Activated CD4-positive, alpha-beta T cell treated with anti-CD3 and anti-CD28 coated beads, Interleukin-2, amount 10 ng/mL, durations not matched to agents 7 days and 5 days (primary cell): ENCODE measurements at places on chromosomes 5 and 9. TPM values are rescaled to one million over a fixed set of nuclear protein-coding genes. Genes with fewer than 3 reads are reported as not detected.
A peak's percentile ranks its signal among the peaks of the same experiment; 100 is the strongest.

The NNT gene
- total RNA-seq: 108 TPM

The IFNA2 gene
- not detected for total RNA-seq

The NDUFA8 gene
- 35.9 TPM for total RNA-seq

- no peak overlapping the region for H3K27ac ChIP-seq
- no peaks in the 10 kb centered on the region for H3K4me1 ChIP-seq
Measured at GRCh38 chr5:82765765-82766164, 311.4 kb downstream of the TMEM167A start.

- peaks cover 16% of the 10 kb centered on the region for H3K36me3 ChIP-seq
- peaks cover 37% of the 10 kb centered on the region for H3K4me1 ChIP-seq
- no peak overlapping the region for H3K4me3 ChIP-seq
Measured at GRCh38 chr9:131240047-131240921, 36.0 kb downstream of the FAM78A start.

DNA sequence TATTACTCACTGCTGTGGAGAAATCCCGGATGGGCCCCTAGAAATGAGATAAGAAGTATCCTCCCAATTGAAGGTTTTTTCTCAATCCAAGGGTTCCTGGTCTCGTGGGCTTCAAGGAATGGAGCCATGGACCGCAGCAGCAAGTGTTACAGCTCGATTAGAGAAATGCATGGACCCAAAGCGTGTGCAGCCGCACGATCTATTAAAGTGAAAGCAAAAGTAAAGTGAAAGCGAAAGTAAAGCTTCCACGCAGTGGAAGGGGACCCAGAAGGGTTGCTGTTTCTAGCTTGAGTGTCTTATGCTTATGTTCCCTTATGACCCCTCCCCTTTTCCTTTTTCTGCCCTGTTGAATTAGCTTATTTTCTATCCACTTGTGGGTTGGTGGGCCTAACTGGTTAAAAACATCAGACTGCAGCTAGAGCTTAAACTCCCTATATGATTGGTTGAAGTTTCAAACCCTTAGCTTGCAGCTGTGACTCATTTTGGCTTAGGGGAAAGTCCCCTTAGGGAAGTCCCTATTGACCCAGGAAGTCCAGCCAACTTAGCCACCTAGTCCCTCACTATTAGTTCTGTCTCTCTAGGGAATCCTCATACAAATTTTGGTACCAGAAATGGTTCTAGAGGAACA lies 1111.8 kb downstream of the TAF11L14 start:
- DNase-seq: peak; percentile 59
- H3K36me3 ChIP-seq: peaks cover 17% of the 10 kb centered on the region
- peak overlapping the region; percentile 89 for H3K4me3 ChIP-seq
- H3K27me3 ChIP-seq: no peaks in the 10 kb centered on the region
- peaks cover 49% of the 10 kb centered on the region for H3K4me1 ChIP-seq
- H3K27ac ChIP-seq: peak overlapping the region; percentile 97

DNA sequence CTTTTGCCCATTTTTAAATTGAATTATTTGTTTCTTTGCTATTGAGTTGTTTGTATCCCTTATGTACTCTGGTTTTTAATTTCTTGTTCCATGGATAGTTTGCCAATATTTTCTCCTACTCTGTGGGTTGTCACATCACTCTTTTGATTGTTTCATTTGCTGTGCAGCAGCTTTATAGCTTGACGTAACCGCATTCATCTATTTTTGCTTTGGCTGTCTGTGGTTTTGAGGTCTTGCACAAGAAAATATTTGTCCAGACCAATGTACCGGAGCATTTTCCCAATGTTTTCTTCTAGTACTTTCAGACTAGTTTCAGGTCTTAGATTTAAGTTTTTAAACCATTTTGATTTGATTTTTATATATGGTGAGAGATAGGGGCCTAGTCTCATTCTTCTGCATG lies 36.2 kb upstream of the ZNF366 start:
- H3K27ac ChIP-seq: no peak overlapping the region
- peaks cover 20% of the 10 kb centered on the region for H3K27me3 ChIP-seq
- H3K36me3 ChIP-seq: no peaks in the 10 kb centered on the region
- DNase-seq: no peak

DNA sequence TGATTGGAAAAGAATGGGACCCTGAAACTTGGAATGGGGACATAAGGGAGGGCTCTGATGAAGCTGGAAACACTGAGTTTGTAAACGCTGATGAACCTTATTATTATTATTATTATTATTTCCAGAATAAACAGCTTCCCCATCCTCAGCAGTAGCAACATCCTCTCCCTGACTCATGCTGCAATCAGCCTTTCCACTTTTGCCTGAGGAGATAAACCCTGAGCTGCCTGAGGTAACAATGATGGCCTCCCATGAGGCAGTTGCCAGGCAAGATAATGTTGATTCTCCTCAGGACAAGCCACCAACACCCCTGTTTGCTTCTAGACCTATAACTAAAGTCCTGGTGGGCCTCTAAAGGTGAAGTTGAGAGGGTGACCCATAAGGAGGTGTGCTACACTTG lies 139.2 kb upstream of the ATP10B start:
- H3K4me3 ChIP-seq: no peak overlapping the region
- DNase-seq: no peak
- no peaks in the 10 kb centered on the region for H3K27me3 ChIP-seq
- no peak overlapping the region for H3K27ac ChIP-seq

- DNase-seq: no peak
- H3K4me3 ChIP-seq: no peak overlapping the region
- no peaks in the 10 kb centered on the region for H3K27me3 ChIP-seq
- H3K27ac ChIP-seq: no peak overlapping the region
Measured at GRCh38 chr5:17278931-17279330, 61.5 kb downstream of the BASP1 start.

DNA sequence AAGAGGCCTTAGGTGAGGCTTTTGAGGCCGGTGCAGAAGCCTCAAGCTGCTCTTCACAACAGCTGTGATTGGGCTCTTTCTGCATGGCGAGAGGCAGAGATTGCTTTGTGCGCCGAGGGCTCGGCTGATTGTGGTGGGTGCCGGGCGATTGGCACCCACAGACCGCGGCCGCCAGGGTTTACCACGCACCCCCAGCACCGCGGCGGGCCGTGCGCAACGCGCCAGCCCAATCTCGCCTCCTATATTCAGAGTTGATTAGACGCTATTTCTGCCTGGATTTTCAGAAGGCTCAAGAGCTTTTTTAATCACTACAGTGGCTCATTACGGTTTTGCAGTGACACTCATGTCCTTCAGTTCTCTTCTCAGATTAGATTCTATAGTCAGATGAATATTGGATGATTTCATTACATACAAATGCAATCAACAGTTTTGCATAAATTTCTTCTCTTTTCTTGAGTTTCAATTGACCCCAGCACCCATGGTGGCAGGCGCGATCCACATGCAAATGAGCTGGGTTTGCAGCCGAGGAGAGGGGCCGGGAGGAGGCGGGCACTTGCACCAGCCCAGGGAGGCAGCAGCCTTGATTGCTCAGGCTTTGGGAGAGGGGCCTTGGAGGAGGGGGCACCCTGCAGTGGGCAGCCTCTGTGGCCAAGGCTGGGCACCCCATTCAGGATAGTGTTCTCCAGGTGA lies 33.8 kb upstream of the PTGS1 start:
- no peaks in the 10 kb centered on the region for H3K36me3 ChIP-seq
- peaks cover 1% of the 10 kb centered on the region for H3K27me3 ChIP-seq
- no peaks in the 10 kb centered on the region for H3K4me1 ChIP-seq
- no peak overlapping the region for H3K27ac ChIP-seq
- H3K4me3 ChIP-seq: no peak overlapping the region

DNA sequence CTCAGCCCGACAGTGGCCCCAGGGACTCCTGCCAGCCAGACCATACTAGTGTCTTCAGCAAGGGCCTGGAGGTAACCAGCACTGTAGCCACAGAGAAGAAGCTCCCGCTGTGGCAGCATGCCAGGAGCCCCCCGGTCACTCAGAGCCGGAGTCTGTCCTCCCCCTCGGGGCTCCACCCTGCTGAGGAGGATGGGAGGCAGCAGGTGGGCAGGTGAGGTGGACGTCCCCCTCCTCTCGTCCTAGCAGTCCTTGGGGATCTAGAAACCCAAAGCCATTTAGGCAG lies 28.0 kb upstream of the LRRC14B start:
- H3K4me3 ChIP-seq: no peak overlapping the region
- no peaks in the 10 kb centered on the region for H3K4me1 ChIP-seq
- no peaks in the 10 kb centered on the region for H3K36me3 ChIP-seq
- no peak for DNase-seq
- no peaks in the 10 kb centered on the region for H3K27me3 ChIP-seq
- H3K27ac ChIP-seq: no peak overlapping the region

- no peak overlapping the region for H3K4me3 ChIP-seq
- no peak overlapping the region for H3K27ac ChIP-seq
- DNase-seq: no peak
- no peaks in the 10 kb centered on the region for H3K36me3 ChIP-seq
- peaks cover 9% of the 10 kb centered on the region for H3K27me3 ChIP-seq
Measured at GRCh38 chr9:69299826-69300225, 25.2 kb upstream of the ENTREP1 start.
